Bronchial epithelial cell (primary cell): ENCODE measurements at places on chromosomes 5 and 9.

DNA sequence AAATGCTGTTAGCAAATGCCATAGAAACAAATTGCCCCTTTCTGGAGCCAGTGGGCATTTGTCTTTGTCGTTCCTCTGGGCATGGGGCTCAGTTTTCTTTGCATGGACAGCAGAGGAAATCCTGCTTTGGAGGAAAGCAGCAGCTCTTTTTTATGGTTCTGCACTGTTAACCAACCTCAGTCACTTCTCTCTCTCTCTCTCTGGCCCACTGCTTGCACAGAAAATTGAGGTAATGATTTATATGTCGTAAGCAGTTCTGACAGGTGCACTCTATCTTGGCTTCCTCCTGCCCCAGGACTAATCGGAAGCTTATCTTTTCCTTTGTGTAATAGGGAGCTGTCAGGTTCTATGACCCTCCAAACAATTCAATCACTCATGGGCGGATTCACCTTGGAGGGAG, 159.6 kb upstream of the GPR151 start:
- DNase-seq: no peak

GRCh38 chr5:149040421-149040820, 22.4 kb downstream of the SH3TC2 start:
- no peak for DNase-seq

DNA sequence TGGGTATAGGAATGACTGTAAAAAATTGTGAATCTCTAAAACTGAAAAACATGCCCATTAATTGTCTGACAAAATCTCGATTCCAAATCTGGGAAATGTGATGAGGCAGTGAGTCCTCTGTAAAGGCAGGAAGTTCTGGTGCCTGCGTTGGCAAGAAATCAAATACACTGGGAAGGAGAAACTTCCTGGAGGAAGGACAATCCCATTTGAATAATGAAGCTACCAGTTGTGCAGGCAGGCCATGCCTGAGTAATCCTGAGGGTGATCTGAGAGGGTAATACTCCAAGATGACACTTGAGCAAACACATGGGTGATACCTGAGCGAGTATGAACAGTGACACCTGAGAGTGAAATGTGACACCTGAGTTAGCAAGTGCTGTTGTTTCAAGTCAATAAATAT, 49.7 kb downstream of the KIF24 start:
- peak; percentile 83 for DNase-seq

DNA sequence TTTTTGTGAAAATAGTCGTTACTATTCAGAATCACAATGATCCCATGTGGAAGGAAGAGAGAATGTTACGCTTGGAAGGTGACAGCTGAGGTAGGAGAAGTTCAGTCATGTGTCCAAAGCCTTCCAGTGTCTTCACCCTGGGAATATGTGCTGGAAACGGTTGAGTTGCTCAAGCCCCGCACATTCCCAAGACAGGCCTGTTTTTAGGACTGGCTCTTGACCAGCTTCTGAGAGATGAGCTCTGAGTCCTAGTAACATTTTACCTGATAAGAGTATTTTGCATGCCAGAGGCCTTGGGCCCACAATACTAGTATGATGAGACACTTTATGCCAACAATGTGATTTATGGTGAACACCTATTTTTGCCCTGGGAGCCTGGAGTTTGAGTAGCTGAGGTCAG, 101.7 kb downstream of the LMNB1 start:
- DNase-seq: no peak

GRCh38 chr9:93681269-93682154, 105.1 kb downstream of the PHF2 start:
- DNase-seq: no peak

- DNase-seq: no peak
Measured at GRCh38 chr9:76162086-76162730, 232.0 kb downstream of the RFK start.

GRCh38 chr5:178056935-178057334, 56.4 kb upstream of the N4BP3 start:
- no peak for DNase-seq

GRCh38 chr9:8492024-8492423, 692.4 kb upstream of the DMAC1 start:
- no peak for DNase-seq

- DNase-seq: no peak
Measured at GRCh38 chr9:20290257-20290656, 332.0 kb downstream of the MLLT3 start.

DNA sequence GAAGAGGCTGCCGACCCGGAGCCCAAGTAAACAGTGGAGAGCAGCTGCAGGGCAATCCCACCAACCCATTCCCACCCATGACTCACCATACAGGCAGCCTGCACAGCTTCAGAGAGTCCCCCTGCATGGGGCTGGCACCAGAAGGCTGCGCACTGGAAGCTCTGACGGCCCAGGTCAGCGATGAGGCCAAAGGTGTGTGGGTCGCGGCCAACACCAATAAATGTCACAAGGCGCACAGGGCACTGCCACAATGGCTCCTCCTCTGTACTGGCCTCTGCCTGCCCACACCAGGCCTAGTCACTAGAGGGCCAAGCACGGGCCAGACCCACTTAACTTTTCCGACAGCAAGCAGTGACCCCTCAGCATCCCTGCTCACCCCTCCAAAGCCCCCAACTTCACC, 3.0 kb upstream of the SRA1 start:
- no peak for DNase-seq

DNA sequence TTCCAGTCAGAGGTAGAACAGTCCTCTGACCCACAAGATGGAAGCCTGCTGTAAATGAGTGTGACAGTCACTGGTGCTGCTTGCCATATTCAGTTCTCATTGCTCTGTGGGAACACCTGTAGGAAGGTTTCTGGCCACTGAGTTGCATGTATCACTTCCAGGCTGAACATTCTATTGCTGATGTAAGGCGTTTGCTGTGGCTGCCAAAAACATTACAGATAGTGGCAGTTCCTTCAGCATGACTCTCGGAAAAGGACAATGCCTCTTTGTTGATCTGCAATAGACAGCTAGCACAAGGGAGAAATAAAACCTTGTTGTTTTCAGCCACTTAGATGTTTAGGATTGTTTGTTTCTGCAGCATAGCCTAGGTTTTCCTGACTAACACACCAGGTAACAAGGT, 217.2 kb downstream of the AGTPBP1 start:
- DNase-seq: no peak

- DNase-seq: peak; percentile 74
Measured at GRCh38 chr9:36284226-36284625, 26.0 kb upstream of the GNE start.

- DNase-seq: no peak
Measured at GRCh38 chr5:33595303-33595702, 154.5 kb downstream of the TARS1 start.

DNA sequence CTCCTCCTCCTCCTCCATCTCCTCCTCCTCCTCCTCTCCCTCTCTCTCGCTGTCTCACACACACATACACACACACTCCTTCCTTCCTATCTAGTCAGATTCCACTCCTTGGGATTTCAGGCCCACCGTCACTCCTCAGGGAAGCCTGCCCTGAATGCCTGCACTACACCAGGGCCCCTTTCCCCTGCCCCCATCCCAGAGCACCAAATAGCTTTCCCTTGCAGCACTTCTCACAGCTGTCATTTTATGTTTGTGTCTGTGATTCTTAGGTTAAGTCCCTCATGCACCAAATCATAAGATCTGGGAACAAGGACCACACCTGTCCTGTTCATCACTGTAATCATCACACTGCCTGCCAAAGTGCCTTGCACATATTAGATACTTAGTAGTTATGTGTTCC, 86.5 kb upstream of the GABRP start:
- no peak for DNase-seq

DNA sequence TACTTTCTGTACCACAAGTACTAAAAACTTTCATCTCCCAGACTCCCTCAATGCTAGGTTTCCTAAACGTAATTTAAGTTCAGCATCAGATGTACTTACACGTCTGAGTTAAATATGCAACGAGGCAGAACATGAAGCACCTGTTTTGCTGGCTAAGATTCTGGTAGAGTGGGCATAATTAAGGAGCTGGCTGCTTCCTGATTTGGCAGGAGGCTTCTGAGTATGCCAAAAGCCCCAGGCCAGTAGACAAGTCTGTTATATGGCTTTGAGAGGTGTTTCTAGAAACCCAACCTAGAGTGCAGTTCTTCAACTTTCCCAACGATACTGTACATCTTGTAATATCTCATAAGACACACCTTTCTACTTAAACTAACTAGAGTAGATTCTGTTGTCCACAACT, 13.6 kb downstream of the TICAM2 start:
- no peak for DNase-seq

- DNase-seq: no peak
Measured at GRCh38 chr9:14467675-14468374, 153.9 kb upstream of the NFIB start.

GRCh38 chr5:170623576-170624181, 119.9 kb downstream of the KCNIP1 start:
- DNase-seq: peak; percentile 37

GRCh38 chr5:173498286-173498685, 118.2 kb downstream of the BOD1 start:
- DNase-seq: no peak

GRCh38 chr5:120160124-120160895, 303.8 kb upstream of the PRR16 start:
- DNase-seq: peak; percentile 97

- no peak for DNase-seq
Measured at GRCh38 chr9:95270790-95271189, 46.7 kb downstream of the FANCC start.

- peak; percentile 57 for DNase-seq
Measured at GRCh38 chr9:123562844-123563346, 206.9 kb downstream of the CRB2 start.

- peak; percentile 77 for DNase-seq
Measured at GRCh38 chr5:43281840-43282658, 31.2 kb downstream of the HMGCS1 start.

GRCh38 chr9:106107716-106108115, 413.4 kb downstream of the TMEM38B start:
- no peak for DNase-seq

- no peak for DNase-seq
Measured at GRCh38 chr5:18397371-18397770, 763.1 kb downstream of the TAF11L14 start.

- no peak for DNase-seq
Measured at GRCh38 chr5:85340790-85341189, 956.1 kb upstream of the EDIL3 start.

- DNase-seq: no peak
Measured at GRCh38 chr5:6716629-6717149, 3.5 kb downstream of the TENT4A start.

- no peak for DNase-seq
Measured at GRCh38 chr5:172696171-172696849, 55.2 kb downstream of the NEURL1B start.

- no peak for DNase-seq
Measured at GRCh38 chr9:133869674-133870405, 122.3 kb downstream of the VAV2 start.

- DNase-seq: no peak
Measured at GRCh38 chr5:109619606-109620005, 70.1 kb upstream of the MAN2A1 start.

DNA sequence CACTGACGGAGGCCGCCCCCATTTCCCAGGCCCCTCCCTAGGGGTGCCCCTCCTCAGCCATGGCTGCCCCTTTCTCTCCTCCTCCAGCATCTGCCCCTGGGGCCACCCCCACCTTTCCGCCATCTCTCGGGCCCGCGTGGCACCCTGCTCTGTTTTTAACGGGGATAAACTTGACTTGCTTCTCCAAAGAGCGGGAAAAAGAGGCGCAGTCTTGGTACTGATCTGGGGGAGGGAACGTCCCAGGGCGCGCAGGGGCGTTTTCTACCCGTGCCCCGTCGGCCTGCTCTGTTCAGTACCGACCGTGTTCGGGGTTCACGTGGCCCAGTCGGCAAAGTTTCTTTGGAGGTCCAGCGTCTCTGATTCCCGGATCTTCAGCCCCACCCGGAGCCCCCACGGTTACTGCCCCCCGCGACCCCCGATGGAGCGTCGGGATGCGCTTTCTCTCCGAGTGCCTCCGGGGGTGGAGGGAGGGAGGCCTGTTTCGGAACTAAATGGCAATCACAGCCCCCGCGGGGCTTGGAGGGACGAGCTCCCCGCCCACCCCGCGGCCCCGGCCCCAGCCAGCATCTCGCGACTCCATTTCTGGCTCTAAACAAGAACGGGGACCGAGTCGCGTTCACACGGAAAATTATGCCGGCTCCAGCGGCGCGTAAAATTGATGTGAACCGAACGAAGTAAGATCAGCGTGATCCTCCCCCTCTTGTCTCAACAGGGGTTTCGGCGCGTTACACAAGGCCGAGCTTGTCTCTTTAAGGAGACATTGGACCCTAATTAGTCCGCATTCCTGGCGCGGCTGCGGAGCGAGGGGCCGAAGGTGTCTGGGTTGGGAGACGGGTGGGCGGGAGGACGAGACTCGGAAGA, 1.1 kb upstream of the TLE4 start:
- DNase-seq: no peak

- no peak for DNase-seq
Measured at GRCh38 chr5:147732291-147732883, 50.1 kb downstream of the JAKMIP2 start.
